ENCODE measurements at places on chromosomes 13 and 19.

- no peak for DNase-seq
These were observed 8.3 kb upstream of the TLE6 start for GRCh38 chr19:2969104-2969504.

DNA sequence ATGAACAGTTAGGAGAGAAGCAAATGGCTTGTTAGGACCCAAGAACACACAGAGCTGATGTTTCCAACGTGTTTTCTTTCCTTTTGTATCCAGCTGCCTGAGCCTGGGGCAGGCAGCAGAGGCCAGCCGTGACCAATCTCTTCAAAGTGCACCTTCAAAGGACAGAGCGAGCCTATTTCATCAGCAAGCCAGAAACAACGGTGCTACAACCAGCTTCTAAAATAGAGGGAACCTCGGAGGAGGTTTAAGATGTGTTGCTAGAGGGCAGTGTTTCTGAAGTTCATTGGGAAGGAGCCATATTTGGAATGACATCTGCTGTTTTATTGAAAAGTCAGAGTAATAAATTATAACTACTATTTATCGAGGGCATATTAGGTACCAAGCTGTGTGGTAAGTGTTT lies 56.2 kb upstream of the RFC3 start:
- no peak for DNase-seq

GRCh38 chr19:14139944-14140343 lies 3.6 kb upstream of the ASF1B start:
- DNase-seq: no peak

- no peak for DNase-seq
These were observed 16.4 kb upstream of the UPF3A start for GRCh38 chr13:114264886-114265611.

GRCh38 chr13:113098162-113098732 lies 7.3 kb upstream of the F7 start:
- DNase-seq: no peak
